ENCODE measurements at places on chromosomes 1 and 21.
A peak's percentile ranks its signal among the peaks of the same experiment; 100 is the strongest.

DNA sequence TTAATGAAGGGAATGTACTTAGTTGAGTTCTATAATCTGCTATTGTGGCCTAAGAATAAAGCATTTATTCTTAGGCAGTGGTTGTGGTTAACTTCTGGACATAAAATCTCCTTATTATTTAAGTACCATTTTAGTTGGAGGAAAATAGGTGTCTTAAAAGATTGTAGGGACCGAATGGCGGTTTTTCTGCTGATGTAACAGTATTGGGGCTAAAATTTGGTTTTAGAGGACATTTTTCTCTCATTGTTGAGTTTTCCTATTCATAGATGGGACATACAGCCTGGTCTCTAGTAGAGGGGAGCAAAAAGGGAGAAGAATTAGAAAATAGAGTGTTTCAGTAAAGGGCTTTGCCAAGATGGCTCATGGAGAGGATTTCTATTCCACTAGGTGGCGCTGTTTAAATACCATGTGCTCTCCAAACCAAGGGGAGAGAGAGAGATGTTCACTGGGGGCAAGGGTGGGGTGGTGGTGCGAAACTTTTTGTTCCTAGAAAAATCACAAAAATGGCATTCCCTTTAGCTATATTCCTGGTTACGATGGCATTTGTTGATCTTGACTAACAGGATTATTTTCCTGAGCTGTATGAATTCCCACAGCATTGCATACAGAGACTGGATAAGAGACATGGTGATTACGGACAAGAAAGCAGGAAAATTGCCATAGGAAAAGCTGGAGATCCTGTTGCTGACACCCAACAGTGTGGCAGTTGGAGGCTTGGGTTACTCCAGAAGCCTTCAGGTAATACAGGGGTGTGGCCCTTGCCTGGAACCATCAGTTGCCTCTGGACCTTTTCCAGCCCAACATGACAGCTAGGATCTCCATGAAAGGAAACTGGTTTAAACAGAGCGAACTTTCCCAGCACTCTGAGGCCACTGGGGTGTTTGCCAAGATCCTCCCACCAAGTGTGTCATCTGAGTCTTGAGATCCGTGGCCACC lies 18.2 kb upstream of the FCGR2A start:
- DNase-seq: peak; percentile 80

DNA sequence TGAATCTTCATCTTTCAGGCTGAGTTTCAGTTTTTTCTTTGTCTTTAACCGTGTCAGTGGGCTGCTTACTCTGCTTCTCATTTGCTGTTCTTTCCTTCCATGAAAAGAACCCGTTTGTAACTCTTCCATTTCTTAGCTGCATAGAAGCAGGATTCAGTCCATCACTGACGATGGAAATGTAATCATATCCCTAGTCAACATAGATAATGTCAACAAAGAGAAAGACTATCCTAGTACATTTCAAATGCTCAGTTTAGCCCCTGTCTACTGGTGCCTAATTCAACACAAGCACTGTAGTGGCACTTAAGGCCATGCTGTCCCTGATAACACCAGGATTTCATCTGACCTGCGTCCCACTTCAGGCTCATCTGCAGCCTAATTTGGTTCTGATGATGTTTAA lies 376 bp downstream of the GBP1 start:
- no peak for DNase-seq

DNA sequence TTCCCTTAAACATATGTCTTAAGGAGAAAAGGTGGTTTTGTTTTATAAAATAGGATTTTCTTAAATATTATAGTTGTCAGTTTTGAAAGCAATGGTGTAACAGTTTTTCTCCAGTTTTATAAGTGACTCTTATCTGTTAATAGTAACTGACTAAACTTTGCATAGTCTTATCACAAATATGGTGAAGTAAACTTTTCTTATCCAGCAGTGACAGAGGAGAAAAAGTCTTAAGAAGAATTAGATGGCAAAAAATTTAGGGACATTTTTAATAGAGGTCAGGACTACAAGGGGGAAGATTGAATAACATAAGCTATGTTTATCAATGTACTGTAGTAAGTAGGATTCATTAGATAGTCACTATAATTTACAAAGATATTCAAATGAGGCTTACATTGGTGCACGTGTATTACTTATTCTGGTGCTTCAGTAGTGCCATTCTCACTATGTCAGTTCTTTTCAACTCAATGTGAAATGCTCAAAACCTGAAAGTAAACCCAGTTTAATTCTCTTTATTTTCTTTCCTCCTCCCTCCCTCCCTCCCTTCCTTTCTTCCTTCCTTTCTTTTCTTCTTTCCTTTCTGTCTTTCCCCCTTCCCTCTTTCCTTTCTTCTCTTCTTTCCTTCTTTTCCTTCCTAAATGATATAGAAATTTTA lies 26.1 kb downstream of the F3 start:
- DNase-seq: no peak

- DNase-seq: no peak
Observed at GRCh38 chr1:71093938-71094337, 13.1 kb upstream of the ZRANB2 start.

- DNase-seq: no peak
Observed at GRCh38 chr1:197143276-197143675, 3.2 kb downstream of the ASPM start.

DNA sequence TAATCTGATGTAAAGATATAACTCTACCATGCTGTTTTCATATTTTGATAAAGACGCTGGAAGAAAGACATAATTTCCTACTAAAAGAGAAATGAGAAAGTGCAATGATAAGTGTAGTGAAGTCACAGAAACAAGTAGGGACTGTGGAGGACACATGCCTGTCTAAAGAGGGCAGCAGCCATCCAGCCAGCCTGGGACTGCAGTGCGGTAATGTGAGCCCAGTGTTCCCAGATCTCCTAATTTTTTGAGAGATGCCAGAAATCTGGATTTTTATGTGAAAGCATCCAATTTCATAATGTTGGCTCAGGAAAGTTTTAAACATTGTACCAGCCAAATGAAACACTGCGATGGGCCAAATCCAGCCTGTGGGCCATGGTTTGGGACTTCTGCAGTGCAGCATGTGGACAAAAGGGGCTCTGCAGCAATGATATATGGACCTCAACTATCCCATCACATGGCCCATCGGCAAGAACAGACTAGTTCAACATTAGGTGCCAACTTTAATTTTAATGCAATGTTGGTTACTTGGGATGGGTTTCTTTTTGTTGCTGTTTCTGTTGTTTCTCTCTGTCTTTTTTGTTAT lies 329.5 kb downstream of the LTN1 start:
- DNase-seq: no peak

GRCh38 chr1:9746211-9746610 lies 77.6 kb downstream of the CLSTN1 start:
- DNase-seq: no peak

DNA sequence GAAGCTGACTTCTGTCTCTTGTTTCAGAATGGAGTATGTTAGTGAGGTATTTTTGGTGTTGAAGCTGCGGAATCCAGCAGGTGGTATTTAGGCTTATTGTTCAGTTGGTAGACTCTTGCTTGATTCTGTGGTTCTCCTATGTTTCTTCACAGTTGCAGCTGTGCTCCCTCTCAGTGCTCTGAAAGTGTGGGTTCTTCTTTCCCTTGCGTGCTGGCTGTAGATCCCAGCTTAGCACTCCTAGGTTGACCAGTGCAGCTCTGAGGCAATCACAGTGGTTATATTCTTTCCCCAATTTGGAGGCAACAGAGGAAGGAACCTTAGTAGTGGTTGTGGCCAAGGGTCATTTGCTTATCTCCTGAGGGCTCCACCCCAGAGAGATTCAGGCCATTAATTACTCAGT lies 269.2 kb upstream of the NRIP1 start:
- DNase-seq: no peak

DNA sequence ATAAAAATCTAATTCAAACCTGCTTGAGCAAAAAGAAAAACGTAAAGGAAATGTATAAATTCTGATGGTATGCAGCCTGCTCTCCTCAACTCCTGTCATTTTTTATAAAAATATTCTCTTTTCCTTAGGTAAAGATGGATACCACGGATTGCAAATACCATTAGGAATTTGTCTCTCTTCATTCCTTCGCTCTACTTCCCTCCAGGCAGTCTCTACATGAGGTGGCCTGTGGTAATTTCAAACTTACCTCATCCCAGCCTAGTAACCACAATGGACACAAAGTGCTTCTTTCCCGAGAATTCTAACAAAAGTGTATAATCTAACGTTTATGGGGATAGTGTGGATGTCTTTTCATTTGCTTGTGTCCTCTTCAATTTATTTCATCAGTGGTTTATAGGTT lies 239.5 kb upstream of the LRRC7 start:
- DNase-seq: no peak

DNA sequence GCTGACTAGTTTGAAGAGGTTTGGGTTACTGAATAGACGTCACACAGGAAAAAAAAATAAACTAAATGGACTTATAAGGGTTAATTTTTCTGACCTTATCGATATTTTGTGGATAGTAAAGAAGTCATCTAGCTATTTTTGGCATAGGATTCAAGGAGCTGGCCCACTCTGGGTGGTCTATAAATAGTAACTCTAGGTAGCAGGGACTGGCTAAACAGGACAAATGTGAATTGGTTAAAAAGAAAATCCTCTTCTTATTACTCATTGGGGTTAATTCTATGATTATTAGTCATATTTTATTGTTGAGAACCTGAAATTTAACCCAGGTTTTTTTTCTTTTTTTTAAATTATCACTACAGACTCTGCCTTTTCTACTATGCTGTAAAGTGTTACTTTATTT lies 61.7 kb downstream of the ATF6 start:
- DNase-seq: no peak

- peak; percentile 26 for DNase-seq
Observed at GRCh38 chr1:25068829-25069228, 138.8 kb upstream of the RUNX3 start.

DNA sequence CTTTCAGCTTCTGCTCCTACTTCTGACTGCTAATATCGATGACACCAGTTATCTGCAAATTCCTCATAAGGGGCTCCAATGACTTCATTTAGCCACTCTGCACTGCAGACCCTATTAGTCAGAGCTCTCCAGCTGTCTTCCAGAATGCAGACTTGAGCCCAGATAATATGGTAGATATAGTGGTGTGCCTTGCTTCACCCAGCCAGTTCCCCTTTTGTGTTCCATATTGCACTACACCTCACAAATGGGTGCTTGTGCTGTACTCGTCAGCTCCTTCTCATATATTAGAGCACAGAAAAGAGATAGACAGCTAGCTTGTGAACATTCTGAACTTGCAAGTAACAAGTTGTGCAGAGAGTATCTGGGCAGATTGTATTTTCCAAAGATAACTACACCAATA lies 23.7 kb upstream of the COG2 start:
- no peak for DNase-seq

GRCh38 chr1:167086033-167086432 lies 4.1 kb downstream of the GPA33 start:
- DNase-seq: no peak

DNA sequence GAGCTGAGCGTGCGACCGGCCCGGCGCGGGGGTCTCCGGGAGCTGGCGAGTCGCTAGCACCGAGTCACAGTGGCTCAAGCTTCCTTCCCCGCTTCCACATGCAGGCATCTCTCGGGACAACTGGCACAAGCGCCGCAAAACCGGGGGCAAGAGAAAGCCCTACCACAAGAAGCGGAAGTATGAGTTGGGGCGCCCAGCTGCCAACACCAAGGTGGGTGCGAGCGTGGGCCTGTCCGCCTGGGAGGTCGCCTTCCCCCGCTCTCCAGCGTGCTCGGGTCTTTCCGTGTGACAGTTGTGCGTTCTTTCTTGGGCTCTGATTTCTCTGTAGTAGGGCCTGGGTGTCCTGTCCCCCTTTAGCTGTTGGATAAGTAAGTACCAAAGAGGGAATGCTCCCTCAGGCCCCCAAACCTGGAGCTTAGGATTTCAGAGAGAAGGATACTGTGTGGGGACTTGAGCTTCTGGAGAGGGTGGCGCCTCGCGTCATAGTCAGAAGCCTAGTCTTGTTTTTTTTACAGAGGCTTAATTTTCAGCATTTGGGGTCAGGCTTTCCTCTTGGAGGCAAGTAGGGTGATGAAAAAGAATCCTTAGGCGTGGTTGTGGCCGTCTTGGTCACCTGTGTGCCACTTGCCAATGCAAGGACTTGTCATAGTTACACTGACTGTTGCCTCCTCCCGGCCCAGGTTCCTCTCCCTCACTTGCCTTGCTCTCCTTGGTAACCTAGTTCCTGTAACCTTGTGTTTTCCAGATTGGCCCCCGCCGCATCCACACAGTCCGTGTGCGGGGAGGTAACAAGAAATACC lies 790 bp downstream of the RPS8 start:
- peak; percentile 50 for DNase-seq

DNA sequence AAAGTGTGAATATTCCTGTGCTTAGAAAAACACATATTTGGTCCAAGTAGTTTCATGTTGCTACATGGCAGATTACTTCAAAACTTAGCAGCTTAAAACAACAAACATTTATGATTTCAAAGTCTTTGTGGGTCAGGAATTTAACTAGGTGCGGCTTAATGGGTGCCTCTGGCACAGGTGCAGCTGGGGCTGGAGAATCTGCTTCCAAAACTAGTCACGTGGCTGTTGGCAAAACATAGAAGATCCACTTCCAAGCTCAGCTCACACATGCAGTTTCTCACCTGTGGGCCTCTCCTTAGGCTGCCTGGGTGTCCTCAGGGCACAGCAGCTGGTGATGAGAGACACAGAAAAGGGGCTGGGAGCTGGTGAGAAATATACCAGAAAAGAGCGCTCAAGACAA lies 263.4 kb downstream of the TTLL7 start:
- DNase-seq: no peak

- no peak for DNase-seq
Observed at GRCh38 chr1:225626698-225627097, 26.2 kb downstream of the ENAH start.

DNA sequence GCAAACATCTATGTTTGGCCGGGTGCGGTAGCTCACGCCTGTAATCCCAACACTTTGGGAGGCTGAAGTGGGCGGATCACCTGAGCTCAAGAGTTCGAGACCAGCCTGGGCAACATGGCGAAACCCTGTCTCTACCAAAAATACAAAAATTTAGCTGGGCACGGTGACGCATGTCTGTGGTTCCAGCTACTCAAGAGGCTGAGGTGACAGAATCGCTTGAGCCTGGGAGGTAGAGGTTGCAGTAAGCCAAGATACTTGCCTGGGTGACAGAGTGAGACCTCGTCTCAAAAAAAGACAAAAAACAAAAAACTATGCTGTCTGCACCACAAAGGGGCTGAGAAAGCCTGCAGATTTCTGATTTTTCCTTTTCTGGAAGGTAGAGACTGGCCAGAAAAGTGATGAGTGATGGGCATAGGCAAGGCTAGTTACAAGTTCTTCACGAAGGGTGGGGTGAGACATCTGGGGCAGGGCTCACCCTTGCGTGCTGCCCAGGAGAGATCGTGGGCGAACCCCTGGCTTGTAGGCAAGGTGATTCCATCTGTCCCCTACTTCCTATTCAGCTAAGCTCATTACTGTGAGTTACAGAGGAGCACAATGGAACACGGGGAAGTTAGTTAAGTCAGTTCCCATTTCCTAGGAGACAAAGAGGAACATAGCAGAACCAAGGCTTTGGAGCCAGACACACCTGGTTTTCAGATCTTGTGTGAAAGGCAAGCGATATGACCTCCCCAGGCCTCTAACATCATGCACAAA lies 3.2 kb downstream of the SLC2A1 start:
- DNase-seq: no peak
